ENCODE measurements at places on chromosomes 11 and 22.
A peak's percentile ranks its signal among the peaks of the same experiment; 100 is the strongest.

GRCh38 chr11:128343135-128343514, 244.2 kb downstream of the ETS1 start:
- no peak for DNase-seq

GRCh38 chr11:723120-723883, 17.3 kb downstream of the EPS8L2 start:
- peak; percentile 52 for DNase-seq

GRCh38 chr11:72326151-72326848, 82.3 kb upstream of the PHOX2A start:
- no peak for DNase-seq

- no peak for DNase-seq
These were observed 217.9 kb downstream of the TBC1D22A start for GRCh38 chr22:46980392-46980791.

GRCh38 chr22:21920341-21921183, 32.1 kb downstream of the PPM1F start:
- no peak for DNase-seq

DNA sequence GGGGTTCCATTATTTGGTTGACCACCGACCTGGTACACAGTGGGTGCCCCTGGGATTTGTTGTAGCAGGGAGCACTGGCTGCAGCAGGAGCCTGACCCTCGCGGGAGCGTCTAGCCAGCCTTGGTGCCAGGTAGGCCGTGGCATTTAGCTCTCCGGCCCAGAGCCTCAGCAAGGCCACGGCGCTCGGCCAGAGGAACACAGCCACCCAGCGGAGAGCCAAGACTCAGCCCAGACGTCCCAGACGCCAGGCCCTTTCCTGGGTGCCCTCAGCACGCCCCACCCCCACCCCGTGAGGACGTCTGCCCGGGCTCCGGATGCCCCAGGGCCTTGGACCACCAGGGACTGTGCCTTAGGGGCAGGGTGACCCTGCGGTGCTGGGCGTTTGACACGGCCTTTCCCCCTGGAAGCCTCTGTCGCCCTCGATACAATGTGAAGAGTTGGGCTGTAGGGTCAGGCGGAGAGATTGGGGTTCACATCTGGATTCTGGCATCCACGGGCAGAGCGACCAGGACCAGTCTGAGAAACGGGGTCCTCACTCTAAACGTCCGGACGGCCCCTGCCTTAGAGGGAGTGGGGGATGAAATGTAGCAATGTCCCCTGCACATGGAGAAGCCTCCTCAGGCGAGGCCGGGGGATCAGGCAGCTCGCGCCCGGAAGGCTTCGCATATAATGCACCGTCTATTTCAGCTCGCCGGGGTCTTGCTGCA, 99.2 kb upstream of the FGF3 start:
- DNase-seq = no peak

DNA sequence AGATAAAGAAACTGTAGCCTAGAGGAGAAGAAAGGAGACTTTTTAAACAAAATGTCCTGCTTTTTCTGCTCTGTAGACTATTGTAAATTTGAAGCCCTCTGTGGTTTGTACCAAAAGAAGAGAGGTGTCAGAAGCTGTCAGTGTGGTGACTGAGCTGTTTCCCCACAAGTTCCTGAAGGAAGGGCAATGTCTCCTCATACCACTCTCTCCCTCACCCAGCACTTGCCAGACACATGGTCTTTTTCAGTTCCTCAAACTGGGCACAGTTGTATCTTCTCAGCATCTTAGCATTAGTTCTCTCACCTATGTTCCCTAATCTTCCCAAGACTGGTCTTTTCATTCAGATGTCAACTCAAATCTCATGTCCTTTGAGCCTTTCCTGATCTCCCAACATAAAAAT, 4.3 kb downstream of the BCO2 start:
- DNase-seq = no peak

GRCh38 chr11:103483996-103484395, 374.8 kb downstream of the DYNC2H1 start:
- DNase-seq = no peak

GRCh38 chr22:48942698-48943566, 884.7 kb downstream of the BRD1 start:
- no peak for DNase-seq

GRCh38 chr11:57464539-57465181, 4.3 kb downstream of the RTN4RL2 start:
- no peak for DNase-seq

DNA sequence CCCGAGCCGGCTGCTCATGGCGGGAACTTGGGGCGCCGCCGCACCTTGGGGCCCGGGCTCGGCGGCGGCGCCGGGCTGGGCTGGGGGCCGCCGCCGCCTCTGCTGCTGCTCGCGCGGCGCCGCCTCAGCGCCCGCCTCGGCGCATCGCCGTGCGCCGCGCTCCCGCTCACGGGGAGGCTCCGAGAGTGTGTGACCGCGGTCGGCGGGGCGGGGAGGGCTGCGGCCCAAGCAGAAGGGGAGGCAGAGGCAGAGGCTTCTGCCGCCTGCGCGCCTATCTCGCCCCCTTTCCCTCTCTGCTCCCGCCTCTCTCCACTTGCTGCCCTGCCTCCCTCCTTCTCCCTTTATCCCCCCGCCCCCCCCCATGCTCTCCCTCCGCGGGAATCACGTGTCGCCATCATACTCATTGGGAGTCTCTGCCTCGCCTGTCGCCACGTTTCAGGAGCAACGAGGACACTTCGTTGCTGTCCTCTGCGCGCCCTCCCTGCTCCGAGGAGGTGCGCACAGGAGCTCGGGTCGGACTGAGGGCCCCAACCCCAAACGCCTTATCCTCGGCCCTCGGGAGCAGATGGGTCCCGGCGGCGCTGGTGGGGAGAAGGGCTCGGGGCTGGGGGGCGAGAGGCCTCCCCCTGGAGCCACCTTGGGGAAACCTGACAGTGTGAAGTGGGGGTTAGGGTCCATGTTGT, at the start of gene GUCY1A2:
GUCY1A2 (minus strand) TSS at position 258 of the 683 bp plus-strand sequence. CDS start 421 bp downstream, outside the sequence.
- DNase-seq = no peak

GRCh38 chr11:46599340-46600193, 5.7 kb upstream of the AMBRA1 start:
- no peak for DNase-seq

GRCh38 chr22:26394777-26395176, 34.3 kb upstream of the ASPHD2 start:
- no peak for DNase-seq

- DNase-seq = peak; percentile 59
These were observed 28.3 kb upstream of the WNT11 start for GRCh38 chr11:76234416-76235232.

GRCh38 chr11:17383461-17383860, 5.0 kb downstream of the KCNJ11 start:
- no peak for DNase-seq

- no peak for DNase-seq
These were observed 22.0 kb downstream of the ARAP1 start for GRCh38 chr11:72730243-72730642.

GRCh38 chr11:17298302-17298701, 21.8 kb downstream of the NUCB2 start:
- no peak for DNase-seq

- DNase-seq = no peak
These were observed 103.0 kb downstream of the DBX1 start for GRCh38 chr11:20056950-20057943.

GRCh38 chr11:70470127-70470526, 71.8 kb downstream of the CTTN start:
- no peak for DNase-seq

- no peak for DNase-seq
These were observed 149.1 kb downstream of the MAML2 start for GRCh38 chr11:96193745-96194443.

- DNase-seq = no peak
These were observed 67.8 kb upstream of the DDI1 start for GRCh38 chr11:103968685-103969084.

DNA sequence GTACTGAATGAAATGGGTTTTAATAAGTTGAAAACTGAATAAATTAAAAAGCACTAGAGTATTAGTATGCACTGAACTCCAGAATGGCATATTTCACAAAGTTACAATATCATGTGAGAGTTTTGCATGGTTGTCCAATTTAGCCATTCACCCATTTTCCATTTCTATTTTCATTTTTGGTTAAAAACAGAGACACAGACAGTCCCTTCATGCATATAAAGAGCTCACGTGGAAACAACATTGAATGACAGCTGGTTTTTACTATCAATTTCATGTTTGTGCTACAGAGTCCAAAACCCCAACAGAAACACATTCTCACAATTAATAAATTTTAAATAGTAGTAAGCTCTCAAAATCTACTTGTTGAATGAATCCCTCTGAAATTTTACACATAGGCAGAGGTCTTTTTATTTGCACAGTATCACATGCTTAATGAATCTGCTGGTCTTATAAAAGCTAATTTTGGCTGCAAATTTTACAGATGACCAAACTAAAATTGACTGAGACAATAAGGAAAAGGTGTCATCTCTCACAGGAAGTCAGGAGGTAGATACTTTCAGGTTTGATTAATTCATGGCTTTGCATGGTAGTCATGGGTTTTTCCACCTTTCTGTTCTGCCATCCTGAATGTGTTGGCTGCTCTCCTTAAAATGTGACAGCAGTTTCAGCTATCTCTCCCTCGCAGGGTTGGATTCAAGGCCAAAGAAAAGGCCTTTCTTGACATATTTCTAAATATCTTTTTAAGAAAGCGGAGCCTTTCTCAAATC, 20.6 kb upstream of the DDI1 start:
- DNase-seq = no peak

GRCh38 chr11:44906649-44907048, 44.0 kb downstream of the TP53I11 start:
- DNase-seq = no peak

DNA sequence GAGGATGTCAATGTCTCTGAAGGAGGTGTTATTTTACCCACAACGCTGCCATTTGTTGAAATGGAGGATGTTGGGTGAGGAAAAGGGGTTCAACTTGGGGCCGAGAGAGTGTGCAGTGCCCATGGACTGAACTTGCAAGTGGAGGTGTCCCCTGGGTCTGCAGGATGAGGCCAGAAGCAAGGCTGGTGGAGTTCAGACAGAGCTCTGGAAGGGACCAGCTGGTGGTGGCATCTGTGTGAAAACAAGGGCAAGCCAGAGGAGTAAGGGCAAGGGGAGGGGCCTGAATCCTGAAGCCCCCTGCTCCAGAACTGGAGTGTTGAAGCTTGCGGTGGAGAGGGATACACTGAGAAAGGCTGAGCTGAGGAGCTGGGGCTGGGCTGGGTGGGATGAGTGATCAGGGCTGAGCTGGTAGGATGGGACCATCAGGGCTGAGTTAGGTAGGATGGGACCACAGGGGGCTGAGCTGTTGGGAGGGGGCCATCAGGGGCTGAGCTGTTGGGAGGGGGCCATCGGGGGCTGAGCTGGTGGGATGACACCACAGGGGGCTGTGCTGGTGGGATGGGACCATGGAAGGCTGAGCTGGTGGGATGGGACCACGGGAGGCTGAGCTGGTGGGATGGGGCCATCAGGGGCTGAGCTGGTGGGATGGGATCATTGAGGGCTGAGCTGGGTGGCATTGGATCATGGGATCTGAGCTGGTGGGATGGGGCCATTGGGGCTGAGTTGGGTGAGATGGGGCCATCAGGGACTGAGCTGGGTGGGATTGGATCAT, 13.4 kb upstream of the CTSD start:
- DNase-seq = no peak

- DNase-seq = no peak
These were observed 317.8 kb downstream of the MIAT start for GRCh38 chr22:26974914-26975803.

GRCh38 chr11:1619449-1619848, 2.5 kb downstream of the KRTAP5-4 start:
- DNase-seq = peak; percentile 65

DNA sequence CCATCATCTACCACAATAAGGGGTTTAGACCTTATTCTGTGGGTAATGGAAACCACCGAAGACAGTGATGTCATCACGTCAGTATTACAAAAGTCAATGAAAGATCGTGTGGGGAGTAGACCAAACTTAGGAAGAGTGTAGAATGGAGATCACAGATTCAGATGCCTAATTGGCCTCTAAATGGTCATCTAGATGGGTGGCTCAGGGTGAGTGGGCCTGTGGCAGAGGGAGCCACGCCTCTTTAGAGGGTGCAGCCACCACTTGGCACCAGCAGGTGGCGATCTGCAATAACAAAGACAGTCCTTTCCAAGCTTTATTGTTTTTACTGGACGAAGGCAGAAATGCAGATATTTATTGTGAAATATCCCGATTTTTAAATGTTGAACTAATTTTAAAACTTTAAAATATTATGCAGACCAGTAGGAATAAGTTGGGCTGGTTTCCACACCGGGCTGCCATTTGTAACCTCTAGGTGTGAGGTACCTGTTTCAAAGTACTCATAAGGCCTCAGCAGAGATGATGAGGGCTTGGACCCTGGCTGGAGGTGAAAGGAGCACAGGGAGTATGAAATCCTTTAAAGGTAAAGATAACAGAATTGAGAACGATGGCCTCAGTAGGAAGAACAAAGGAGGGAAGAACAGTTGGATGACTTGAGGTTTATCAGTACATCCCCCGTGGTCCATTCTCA, 222.0 kb downstream of the DBX1 start:
- peak; percentile 44 for DNase-seq

DNA sequence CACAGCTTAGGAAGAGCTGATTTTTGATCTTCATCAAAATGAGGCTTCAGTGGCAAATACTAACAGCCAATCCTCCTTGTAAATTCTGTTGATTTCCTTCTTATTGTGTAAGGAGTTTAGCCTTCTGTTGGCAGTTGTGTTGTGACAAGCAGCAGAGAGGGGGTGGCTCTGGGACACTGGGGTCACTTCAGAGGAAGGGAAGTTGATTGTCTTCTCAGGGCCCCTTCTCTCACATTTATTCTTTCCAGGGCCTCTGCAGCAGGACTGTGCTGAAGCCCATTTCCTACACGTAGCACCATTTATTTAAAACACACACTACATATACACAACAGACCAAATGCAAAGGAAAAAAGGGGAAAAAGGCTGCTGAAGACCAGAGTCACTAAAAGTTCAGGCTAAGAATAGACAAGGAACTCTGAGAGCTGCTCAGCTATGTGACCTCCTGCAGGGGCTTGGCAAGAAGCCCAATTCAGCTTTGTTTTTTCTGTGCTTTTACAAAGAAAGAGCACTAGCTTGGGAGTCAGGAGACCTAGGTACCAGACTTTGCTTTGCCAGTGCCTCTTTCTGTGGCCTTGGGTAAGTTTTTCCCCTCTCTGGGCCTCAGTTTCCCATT, 28.3 kb upstream of the UPB1 start:
- no peak for DNase-seq

DNA sequence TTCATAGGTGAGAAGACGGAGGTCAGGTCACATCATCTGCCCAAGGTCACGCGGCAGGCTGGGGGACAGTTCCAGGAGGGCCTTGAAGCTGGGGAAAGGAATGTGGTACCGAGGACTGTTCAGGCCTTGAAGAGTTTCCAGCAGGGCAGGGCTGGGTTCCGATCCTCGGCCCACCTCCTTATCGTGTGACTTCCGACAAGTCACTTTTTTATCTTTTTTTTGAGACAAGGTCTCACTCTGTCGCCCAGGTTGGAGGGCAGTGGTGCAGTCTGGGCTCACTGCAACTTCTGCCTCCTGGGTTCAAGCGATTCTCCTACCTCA, 623 bp downstream of the NDUFS8 start:
- no peak for DNase-seq

Measured in SW480 (cell line).